ENCODE measurements at places on chromosomes 6 and 20.
A peak's percentile ranks its signal among the peaks of the same experiment; 100 is the strongest.

GRCh38 chr6:163750431-163751031 is 336.0 kb downstream of the QKI start:
- no peaks in the 10 kb centered on the region for H3K4me1 ChIP-seq
- H3K4me3 ChIP-seq = no peak overlapping the region
- no peak overlapping the region for H3K27ac ChIP-seq
- no peaks in the 10 kb centered on the region for H3K36me3 ChIP-seq
- H3K27me3 ChIP-seq = no peaks in the 10 kb centered on the region
- no peak for DNase-seq

- no peaks in the 10 kb centered on the region for H3K4me1 ChIP-seq
- H3K27me3 ChIP-seq = no peaks in the 10 kb centered on the region
- H3K36me3 ChIP-seq = no peaks in the 10 kb centered on the region
- DNase-seq = no peak
- no peak overlapping the region for H3K27ac ChIP-seq
These were observed 2.2 kb upstream of the PTPRA start for GRCh38 chr20:2871111-2871465.

GRCh38 chr20:24317224-24317623 is 152.2 kb upstream of the SYNDIG1 start:
- no peaks in the 10 kb centered on the region for H3K27me3 ChIP-seq
- no peak overlapping the region for H3K4me3 ChIP-seq
- H3K36me3 ChIP-seq = no peaks in the 10 kb centered on the region
- no peak overlapping the region for H3K27ac ChIP-seq
- H3K4me1 ChIP-seq = no peaks in the 10 kb centered on the region

GRCh38 chr20:57651881-57652605 is 31.8 kb upstream of the ZBP1 start:
- H3K27me3 ChIP-seq = no peaks in the 10 kb centered on the region
- no peaks in the 10 kb centered on the region for H3K36me3 ChIP-seq
- no peaks in the 10 kb centered on the region for H3K4me1 ChIP-seq
- peak; percentile 15 for DNase-seq
- no peak overlapping the region for H3K4me3 ChIP-seq

DNA sequence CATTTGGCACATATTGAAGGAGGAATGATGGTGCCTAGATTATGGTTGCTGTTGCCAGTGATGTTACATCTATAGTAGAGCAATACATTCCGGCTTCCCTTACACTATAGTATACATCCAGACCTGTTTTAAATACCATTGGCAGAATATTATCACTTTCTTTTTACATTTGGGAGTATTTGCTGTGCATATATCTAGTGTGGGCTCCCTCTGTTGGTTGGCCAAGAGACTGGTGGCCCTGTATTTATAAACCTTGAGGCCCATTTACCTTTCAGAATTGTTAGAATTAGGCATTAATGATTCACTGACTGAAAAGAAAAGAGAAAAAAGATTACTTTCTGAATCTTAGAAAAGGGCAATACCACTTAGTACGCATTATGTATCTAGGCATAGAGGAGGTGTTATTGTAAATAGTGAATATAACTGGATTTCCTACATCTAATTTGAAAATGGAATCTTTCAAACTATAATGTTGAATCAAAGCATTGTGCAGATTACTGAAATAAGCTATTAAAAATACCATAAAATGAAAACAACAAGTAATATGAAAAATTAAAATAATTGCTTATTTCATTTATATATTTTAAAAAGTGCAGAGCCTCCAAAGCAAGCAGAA is 628.8 kb upstream of the MAN1A1 start:
- no peak overlapping the region for H3K27ac ChIP-seq
- H3K36me3 ChIP-seq = no peaks in the 10 kb centered on the region
- no peaks in the 10 kb centered on the region for H3K27me3 ChIP-seq
- no peak for DNase-seq

DNA sequence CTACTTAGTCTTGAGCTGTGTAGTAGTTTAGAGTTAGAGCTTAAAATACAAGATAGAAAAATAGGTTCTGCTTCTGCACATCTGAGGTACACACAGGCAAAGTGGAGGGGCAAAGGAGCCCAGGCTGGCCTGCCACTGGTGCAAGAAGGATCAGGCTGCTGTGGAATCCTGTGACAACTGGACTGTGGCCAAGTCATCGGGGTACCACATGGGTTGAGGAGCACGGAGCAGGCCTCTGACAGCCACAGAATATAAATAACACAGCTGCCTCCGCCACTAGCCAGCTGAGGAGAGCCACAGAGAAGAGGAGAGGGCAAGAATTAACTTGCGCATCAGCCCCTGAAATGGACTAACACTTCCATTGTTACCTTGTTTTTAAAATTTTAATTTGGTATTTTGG is 206.0 kb upstream of the MARCKS start:
- no peaks in the 10 kb centered on the region for H3K27me3 ChIP-seq
- DNase-seq = no peak
- no peaks in the 10 kb centered on the region for H3K36me3 ChIP-seq
- H3K4me1 ChIP-seq = no peaks in the 10 kb centered on the region

GRCh38 chr6:114291428-114291827 is 51.4 kb downstream of the HS3ST5 start:
- no peak overlapping the region for H3K27ac ChIP-seq
- H3K36me3 ChIP-seq = no peaks in the 10 kb centered on the region
- no peak overlapping the region for H3K4me3 ChIP-seq
- no peak for DNase-seq
- no peaks in the 10 kb centered on the region for H3K27me3 ChIP-seq

DNA sequence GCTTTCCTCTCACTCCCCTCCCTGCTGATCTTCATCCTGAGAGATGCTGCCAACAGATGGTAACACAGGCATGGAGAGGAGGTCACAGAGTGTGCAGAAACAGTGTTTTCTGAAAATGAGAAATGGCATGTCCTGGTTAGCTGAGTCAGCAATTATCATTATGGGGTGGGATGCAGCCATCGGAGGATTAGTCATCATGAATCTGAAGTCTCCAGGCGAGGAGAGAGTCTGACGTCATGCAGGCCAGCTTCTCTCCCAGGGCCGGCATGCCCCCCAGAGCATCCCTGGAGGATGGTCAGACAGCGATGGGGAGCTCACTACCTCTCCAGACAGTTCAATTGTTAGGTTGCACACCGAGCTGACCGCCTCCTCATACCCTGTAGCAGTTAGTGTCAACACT is 4.7 kb upstream of the GTSF1L start:
- no peak for DNase-seq
- no peak overlapping the region for H3K4me3 ChIP-seq
- H3K4me1 ChIP-seq = no peaks in the 10 kb centered on the region

GRCh38 chr20:41587956-41588355 is 30.2 kb downstream of the CHD6 start:
- no peaks in the 10 kb centered on the region for H3K4me1 ChIP-seq
- H3K27me3 ChIP-seq = no peaks in the 10 kb centered on the region
- H3K4me3 ChIP-seq = no peak overlapping the region
- DNase-seq = no peak
- H3K36me3 ChIP-seq = no peaks in the 10 kb centered on the region

Measured in uterus (tissue), 4 donors.